Karpas-422 (cell line): ENCODE measurements at places on chromosomes 5 and 9. TPM values are rescaled to one million over a fixed set of nuclear protein-coding genes. Genes with fewer than 3 reads are reported as not detected.

SLC4A9 gene
- not detected in 2 replicates for total RNA-seq

GRCh38 chr5:6950860-6951259, 237.6 kb downstream of the TENT4A start:
- no peak for DNase-seq

ROPN1L gene
- 1.2 TPM in 1 of 2 replicates, not detected in the other for total RNA-seq

DNA sequence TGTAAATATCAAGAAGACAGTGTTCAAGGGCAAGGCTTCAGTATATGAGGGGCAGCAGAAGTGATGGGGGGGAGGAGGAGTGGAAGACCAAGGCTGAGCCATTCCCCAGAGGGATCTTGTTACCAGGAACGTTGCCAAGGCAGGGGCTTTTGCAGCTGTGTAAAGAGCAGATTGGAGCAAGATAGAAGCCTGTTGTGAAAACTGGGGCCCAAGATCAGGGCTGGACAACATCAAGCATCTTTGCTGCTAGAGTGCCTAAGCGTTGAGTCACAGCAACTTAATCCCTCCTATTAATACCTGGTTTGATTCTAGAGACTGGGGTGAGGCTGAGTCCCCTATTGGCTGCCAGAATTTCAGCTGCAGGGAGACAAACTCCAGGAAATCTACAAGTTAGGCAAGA, 18.4 kb upstream of the ERCC6L2 start:
- no peak for DNase-seq

- DNase-seq, result no peak
These were observed 12.6 kb upstream of the GNAQ start for GRCh38 chr9:78044189-78044588.

KYAT1 gene
- 26.8 and 31.3 TPM in 2 replicates for total RNA-seq

GRCh38 chr5:116583085-116583861, 8.7 kb upstream of the SEMA6A start:
- no peak for DNase-seq
